ENCODE measurements at places on chromosomes 5 and 9.

DNA sequence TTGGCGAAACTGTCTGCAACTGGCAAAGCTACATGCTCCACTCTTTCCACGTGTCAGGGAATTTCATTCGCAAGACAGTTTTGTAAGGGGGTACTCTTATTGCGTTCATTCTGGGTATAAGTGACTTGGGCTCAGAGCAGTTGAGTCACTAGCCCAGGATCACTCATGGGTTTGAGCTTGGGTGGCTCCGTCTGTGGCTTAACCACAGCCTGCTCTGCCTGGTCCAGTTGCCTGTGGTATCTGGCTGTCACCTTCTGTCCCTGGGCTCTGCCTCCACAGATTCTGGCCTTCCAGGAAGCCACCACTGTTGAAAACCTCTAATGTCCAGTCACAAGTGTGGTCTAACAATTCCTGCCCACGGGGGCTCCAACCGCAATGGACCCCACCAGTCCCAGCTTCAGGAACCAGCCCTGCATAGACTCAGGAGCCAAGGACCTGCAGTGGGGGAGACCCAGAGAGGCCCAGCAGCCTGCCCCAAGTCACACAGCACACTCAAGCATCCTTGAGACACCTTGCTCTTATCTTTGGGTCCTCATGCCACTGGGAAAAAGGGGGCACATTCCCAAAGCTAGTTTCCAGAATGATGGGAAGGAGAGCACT lies 10.4 kb downstream of the KIF12 start:
- no peak for DNase-seq

- no peak for DNase-seq
Measured at GRCh38 chr5:55220433-55221185, 6.5 kb downstream of the MCIDAS start.

DNA sequence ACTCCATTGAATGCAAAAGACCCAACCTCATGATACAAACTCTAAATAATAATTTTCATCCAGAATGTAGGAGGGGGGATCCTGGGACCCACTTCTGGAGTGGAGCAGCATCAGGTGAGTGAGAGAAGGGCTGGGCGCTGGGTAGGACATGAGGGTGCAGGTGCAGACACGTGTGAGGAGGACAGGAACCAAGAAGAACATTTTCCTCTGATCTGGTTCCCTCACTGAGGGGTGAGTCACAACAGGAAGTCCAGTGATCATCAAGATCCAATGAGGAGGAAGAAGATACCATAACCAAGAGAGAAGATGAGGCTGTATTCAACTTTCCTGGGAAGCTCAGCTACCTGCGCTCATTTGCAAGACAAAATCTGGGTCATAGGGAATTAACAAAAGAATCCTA lies 57.4 kb downstream of the SFXN1 start:
- no peak for DNase-seq

DNA sequence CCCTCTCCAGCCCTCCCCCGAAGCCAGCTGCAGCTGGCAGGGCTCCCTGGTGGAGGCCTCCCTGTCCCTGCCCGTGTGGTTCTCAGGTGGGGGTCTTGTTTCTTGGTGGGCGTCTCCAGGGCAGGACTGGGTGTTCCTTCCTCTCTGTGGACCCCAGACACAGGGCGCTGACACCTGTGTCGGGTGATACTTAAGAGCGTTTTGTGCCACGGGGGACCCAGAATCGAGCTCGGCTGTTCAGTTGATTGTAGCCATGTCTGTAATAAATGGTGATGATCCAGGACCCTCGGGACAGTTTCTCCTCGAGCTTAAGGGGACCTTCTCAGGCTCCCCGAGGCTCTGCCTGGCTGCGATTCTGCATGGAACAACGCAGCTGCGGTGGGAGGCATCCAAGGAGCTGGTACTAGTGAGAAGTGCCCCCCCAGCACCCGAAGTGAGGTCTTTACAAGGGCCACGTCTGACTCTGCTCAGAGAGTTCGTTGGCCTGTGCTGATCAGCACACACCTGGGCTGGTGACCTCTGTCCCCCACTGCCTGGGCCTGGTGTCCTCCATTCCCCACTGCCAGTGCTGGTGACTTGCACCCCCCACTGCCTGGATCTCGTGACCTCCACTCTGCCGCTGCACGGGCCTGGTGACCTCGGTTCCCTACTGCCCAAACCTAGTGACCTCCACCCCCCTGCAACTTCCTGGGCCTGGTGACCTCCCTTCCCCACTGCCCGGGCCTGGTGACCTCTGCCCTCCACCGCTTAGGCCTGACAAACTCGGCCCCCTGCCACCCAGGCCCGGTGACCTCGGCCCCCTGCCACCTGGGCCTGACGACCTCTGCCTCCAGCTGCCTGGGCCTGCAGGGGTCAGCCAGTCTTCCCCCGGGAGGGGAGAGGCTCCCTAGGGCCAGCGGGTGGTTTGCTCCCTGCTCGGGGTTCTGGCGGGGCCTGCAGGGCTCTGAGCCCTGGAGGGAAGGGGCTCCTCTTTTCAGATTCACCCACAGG lies 36.0 kb downstream of the NDUFS6 start:
- DNase-seq = no peak

DNA sequence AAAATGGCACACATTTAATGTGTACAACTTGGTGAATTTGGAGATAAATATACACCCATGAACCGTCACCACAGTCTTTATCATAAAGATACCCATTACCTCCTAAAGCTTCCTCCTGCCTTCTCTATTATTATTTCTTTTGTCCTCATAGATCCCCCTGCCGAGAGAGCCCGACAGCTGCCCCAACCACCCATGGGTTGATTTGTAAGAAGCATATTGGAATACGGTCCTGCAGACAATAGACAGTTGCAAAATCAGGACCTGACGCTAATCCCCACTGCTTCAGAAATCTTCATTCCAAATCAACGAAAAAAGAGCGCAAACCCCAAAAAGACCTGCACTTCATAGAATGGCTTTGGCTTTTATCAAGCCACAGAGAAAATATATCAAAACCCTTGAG lies 697.5 kb downstream of the SEMA5A start:
- no peak for DNase-seq

DNA sequence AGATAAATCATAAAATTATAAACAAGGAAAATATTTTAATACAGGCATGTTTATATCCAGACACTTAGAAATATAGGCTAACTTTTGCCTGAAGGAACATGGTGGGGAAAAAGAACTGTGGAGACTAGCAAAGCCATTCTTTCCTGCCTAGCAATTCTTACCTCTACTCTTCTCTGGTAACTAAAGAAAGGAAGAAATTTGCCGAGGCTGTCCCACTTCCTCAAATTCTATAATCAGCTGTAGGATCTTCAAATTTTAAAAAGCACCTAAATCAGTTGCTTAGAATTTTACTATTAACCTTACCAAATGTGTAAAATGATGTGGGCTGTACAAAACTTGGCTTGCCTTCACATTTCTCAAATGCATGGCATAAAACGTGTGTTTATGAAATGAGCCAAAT lies 249.1 kb upstream of the SMARCA2 start:
- DNase-seq = no peak

GRCh38 chr5:138696501-138696900 lies 56.7 kb upstream of the CTNNA1 start:
- no peak for DNase-seq

DNA sequence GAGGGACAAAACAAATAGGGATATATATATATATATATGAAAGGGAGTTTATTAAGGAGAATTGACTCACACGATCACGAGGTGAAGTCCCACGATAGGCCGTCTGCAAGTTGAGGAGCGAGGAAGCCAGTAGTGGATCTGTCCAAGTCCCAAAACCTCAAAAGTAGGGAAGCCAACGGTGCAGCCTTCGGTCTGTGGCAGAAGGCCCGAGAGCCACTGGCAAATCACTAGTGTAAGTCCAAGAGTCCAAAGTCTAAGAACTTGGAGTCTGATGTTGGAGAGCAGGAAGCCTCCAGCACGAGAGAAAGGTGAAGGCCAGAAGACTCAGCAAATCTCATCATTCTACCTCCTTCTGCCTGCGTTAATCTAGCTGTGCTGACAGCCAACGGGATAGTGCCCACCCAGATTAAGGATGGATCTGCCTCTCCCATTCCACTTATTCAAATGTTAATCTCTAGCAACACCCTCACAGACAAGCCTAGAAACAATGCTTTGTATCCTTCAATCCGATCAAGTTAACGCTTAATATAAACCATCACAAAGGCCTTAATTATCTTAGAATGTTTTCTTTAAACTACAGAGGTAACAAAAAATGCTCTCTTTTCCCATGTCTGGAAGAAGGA lies 23.8 kb upstream of the DAB2 start:
- no peak for DNase-seq

DNA sequence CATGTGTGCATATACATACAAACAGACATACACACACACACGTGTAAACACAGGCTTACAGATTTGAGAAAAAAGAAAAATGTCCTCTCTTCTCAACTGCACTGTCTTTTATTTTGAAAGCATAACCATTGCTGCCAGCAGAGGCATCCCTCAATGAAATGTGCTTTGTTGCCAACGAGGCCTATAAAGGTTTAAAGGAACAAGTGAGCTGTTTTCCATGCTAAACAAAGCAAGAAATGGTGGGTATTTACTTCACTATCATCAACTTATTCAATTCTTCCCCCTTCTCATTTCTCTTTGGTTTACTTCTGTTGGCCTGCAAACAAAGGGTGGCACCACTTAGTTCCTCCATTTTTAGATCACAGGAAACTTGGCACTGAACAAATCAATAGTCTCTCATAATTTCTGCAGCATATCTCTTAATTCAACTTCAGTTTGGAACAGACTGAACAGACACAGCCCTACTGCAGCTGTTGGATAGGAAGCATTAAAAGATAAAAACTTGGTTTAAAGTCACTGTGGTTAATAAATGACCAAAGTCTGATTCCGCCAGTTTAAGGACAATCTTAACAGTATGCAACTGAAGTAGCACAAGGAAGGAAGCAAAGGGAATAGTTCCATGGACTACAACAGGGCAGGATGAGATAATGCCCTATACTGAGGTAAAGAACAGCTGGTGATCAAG lies 21.7 kb downstream of the TTC33 start:
- DNase-seq = no peak

DNA sequence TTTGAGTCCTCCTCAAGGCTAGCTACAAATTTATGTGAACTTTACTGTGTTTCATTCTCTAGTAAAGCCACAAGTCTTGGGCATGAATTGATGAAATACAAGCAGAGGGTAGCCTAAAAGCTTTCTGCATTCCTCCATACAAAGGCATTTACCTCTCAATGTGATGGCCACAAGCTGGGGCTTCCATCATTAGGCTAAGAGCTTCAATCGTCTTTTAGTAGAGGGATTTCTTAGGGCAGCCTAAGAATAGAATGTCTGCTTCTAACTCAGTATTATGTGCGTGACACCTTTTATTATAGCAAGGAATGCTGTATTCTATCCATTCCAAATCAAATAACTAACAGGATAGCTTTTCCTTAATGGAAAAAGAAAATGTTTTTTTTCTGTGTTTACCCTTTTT lies 3.7 kb downstream of the PLAC8L1 start:
- DNase-seq = no peak

- no peak for DNase-seq
Measured at GRCh38 chr5:122447879-122448278, 135.8 kb downstream of the SNCAIP start.

DNA sequence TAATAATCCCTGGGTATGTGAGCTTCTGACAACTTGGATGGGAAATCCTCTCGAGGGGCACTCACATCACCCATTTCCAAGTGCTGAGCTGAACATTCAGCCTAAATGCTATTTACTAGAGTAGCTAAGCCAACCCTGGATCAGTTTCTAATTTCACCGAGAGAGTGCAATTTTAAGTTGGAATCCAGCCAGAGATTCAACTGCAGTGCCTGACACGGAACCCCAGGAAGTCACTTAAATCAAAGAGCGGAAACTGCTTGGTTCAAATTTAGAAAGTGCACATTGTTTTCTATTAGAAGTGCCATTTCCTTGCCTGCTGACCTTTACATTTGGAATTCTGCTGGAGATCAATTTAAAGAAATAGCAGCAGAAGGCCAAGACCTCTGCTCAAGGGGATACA lies 8.8 kb downstream of the SPRY4 start:
- peak; percentile 26 for DNase-seq

DNA sequence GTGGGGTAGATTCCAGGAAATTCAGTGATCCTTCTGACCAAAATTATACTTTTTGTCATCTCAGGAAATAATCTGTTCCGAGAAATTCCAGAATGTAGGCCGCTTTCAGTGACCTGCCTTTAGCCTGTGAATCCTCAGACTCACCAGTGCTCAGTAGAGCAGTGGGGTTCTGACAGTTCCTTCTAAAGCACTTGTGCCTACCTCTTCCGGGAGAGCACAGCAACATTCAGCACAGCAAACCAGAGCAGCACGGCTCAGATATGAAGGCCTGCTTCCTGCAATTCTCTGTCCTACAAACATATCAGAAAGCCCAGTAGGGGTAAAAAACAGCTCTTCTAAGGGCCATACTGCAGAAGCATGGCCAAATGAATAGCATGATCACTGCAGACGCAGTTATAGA lies 15.0 kb downstream of the FANCC start:
- DNase-seq = no peak

- DNase-seq = no peak
Measured at GRCh38 chr9:81591791-81592190, 97.6 kb downstream of the TLE1 start.

DNA sequence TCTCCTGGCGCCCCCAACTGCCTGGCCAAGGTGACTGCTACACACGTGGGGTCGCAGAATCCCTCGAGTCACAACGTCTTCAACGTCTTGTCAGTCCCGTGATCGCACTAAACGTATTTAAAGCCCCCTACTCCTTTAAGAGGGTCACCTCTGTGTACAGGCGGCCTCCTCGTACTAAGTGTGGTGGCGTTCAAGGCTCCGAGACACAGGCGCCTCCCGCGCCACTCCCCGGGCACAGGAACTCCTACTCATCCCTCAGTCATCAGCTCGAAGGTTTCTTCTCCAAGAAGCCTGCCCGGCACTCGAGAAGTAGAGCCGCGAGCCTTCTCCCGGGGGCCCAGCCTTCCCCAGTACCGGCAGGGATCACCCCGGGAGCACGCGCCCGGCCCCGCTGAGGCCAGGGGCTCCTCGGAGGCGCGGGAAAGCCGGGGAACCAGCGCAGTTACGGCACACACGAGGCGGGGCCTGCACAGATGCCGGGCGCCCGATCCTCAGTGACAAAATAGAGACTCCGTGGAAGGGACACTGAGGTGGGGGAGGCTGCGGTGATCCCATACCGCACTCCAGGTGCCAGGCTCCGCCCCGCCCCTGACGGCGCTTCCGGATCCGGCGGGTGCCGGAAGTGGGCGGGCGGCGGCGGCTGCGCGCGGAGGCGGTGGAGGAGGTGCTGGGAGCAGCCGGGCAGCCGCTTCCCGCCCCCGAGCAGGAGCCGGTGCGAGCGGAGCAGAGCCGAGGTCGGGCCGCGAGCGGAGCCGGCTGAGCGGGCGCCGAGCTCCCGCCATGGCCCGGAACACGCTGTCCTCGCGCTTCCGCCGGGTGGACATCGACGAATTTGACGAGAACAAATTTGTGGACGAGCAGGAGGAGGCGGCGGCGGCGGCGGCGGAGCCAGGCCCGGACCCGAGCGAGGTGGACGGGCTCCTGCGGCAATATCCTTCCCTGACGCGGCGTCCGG lies 6.9 kb downstream of the ARPC5L start:
- peak; percentile 93 for DNase-seq

GRCh38 chr9:83649080-83649479 lies 26.1 kb downstream of the IDNK start:
- peak; percentile 84 for DNase-seq

DNA sequence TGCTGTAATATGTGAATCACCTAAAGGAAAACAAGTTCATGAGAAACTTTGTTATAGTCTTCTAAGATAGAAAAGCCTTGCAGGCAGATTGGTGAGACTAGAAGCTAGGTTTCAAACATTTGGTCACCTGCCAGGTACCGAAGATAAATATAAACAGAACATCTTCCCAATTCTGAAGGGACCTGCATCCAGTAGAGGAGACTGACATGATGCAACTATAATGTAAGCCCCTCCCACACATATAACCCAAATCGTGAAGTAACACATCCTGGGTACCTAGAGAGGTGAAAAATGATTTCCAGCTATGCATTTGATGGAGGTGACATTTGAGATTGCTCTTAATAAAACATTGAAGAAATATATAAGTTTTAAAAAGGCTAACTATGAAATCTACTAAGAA lies 29.9 kb downstream of the SHLD3 start:
- DNase-seq = no peak
